ENCODE measurements at places on chromosomes 13 and 19.

DNA sequence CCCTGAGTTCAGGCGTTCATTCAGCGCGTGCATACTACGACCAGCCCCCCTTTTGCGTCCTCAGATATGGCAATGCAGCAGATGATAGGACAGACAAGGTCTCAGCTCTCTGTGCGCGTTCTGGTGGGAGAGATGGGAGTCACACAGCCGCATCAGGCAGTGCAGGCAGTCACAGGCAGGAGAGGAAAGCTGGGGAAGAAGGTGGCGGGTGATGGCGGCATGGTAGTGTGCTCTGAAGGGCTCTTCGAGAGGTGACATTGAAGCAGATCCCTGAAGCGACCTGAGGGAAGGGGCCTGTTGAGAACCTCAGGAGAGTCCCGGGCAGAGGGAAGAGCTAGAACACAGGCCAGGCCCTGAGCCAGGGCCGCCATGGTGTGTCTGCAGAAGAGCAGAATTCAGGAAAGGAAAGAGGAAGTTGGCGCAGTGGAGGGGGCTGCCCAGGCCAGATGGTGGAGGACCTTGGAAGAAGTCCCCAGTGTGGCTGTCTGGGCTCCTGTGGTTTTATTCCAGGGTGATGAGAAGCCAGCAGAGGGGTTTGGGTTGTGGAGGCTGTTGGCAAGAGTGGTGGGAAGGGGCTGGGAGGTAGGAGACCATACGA is 3.5 kb downstream of the USF2 start:
- peak; percentile 84 for DNase-seq

DNA sequence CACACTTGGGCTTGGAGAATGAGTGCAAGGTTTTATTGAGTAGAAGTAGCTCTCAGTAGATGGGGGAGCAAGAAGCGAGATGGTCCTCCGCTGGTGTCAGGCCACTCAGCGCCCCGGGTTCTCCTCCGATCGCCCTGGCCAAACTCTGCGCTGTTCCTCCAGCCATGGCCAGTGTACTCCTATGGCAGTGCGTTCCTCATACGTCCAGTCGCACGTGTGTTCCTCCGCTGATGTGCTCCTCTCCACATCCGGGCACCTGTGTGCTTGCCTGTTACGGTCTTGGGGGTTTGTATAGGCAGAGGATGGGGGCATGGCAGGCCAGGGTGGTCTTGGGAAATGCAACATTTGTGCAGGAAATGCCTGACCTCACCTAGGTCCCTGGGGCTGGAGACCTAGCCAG is 1899.4 kb downstream of the PCDH9 start:
- no peak for DNase-seq

- no peak for DNase-seq
Observed at GRCh38 chr13:22427066-22427465, 753.7 kb upstream of the SGCG start.

GRCh38 chr13:51192348-51192747 is 29.9 kb upstream of the FAM124A start:
- no peak for DNase-seq

DNA sequence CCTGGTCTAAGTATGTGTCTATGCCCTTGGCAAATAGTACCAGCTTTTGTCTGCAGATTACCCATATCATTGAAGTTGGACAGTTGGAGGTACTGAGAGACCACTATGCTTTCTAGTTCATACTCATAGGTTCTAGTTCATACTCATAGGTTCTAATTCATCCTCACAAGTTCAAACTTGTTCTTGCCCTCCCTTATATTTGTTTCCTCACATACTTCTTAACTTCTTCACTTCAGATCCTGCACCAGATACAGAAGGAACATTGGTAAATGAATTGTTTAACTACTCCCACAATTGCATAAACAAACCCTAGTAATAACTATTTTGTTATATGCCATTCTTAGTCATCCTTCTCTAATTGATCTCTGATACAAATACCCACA is 172.2 kb downstream of the SLITRK1 start:
- DNase-seq, result no peak

DNA sequence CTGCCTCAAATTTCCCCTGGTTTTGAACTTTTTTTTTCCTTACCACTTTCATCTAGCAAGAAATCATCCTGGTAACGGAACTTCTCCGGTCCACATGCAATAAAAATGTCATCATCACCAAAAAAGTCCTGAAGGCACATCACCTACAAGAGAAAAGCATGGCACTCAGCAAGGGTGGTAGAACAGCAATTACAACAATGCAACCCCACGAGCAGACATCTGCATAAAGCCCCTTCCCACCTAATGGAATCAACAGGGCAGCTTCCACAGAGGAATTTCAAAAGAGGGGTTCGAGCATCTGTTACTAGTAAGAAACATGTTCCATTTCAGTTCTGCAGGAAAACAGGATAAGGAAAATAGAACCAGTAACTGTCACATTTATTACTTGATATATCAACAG is 183.9 kb downstream of the DCLK1 start:
- DNase-seq, result no peak

GRCh38 chr19:46606681-46607447 is 5.7 kb downstream of the CALM3 start:
- DNase-seq, result no peak

GRCh38 chr13:75505327-75505726 is 23.4 kb upstream of the TBC1D4 start:
- peak; percentile 62 for DNase-seq

DNA sequence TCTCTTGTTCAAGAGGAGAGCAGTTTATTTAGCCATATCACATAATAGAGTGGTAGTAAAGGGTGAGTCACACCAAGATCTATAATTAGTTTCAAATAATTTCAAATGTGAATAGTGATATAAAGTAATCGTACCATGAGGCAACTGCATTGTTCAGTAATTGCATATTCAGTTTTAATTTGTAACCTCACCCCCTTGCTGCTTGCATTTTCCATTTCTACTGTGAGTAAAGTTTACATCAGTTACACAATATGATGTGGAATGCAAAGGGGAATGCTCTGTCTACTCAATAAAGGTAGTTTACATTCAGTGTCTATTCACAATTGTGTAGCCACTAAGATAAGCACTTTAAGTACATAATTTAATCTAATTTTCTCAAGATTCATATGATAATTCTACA is 1695.7 kb upstream of the SPRY2 start:
- no peak for DNase-seq

DNA sequence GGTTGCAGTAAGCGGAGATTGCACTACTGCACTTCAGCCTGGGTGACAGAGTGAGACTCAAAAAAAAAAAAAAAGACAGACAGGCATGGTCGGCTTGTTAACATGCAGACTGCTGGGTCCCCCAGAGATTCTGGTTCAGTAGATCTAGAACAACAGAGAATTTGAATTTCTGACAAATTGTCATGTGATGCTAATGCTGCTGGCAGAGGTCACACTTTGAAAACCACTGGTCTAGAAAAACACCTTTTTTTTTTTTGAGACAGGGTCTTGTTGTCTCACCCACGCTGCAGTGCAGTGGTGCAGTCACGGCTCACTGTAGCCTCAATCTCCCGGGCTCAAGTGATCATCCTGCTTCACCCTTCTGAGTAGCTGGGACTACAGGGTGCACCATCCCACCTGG is 7.7 kb upstream of the LRFN3 start:
- peak; percentile 15 for DNase-seq

DNA sequence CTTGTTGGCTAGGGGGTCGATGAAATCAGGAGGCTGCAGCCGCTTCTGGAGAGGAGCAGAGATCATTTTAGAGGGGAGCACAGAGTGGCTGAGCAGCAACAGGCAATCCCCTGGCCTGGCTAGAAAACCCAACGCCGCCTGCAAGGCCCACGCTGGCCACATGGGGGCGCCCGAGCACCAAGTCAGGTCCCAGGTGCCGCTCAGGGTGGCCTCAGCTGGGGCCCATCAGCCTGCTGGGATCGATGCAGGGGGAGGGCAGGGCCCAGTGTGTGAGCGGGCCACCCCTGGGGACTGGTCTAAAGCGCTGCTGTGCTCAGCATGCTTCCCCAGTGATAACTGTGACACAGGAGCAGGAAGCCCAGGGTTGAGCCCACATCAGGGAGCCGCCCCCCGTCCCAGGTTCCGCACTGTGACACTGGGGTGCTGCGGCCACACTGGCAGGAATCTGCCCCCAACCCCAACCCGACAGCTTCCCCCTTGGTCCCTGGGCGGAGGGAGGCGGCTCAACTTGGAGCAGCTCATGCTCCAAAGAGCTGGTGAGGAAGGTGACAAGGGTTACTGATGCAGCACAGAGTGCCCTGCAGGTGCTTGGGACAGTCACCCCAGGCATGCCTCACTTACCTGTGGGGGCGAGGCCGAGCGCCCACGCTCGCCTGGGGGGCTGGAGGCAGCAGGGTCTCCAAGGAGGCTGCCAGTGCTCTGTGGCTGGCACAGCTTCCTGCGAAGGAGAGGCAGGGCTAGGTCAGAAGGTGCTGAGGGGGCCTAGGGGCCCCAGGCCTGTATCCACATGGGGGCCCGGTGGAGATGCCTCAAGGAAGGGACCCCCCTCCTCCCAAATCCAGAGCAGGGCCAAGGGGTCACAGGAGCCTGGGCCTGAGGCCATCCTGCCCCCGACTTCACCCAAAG is 13.3 kb upstream of the ISYNA1 start:
- peak; percentile 69 for DNase-seq

- DNase-seq, result no peak
Observed at GRCh38 chr19:28444362-28444761, 768.6 kb downstream of the UQCRFS1 start.

DNA sequence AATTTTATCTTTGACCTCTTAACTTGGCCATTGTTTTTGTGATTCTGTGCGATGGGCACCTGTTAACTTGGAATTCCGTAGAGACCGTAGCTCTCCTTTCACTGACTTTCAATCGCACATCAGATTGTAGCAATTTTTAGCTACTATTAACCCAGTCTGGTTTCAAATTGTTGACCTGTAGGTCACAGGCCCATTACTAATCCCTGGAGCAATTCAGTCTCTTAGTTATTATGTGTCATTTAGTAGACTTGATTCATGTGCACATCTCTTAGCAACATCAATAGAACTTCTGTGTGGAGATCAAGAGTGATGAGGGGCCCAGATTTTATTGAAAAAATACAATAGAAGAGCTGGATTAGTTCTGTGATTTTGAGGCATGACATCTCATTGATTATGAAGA is 549.6 kb upstream of the SLC10A2 start:
- no peak for DNase-seq

DNA sequence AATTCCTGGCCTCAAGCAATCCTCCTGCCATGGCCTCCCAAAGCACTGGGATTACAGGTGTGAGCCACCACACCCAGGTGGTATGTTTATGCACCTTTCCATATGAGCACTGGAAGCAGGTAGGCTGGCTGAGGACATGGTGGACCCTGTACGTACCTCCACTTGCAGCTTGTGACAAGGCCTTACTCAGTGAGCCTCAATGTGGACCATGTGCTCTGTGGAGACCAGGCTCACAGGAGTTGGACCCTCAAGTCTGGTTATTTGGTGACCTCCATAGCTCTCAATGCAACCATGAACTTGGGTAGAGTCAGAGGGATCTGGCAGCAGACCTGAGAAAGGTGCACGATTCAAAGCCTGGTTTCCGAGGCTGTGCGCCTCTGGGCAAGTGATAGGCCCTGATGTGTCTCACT is 5.5 kb downstream of the ACP4 start:
- no peak for DNase-seq

GRCh38 chr19:43553656-43554055 is 20.7 kb downstream of the ZNF575 start:
- no peak for DNase-seq

DNA sequence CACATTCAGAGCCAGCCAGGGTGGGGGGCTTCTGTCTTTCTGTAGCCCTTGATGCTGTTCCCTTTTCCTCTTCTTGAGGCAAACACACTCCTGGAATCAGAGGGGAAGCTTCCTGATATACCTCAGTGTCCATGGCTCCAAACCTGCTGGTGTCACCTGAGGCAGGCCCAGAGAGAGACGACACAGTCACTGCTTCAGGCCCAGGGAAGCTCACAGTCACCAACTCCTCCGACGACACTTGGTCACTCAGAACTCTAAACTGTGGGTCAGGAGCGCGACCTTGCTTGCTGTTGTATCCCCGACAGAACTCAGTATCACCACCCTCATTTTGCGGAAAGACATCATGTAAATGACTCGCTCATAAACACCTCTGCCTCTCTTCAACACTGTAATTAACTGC is 1.1 kb downstream of the ATP13A1 start:
- DNase-seq, result no peak

- no peak for DNase-seq
Observed at GRCh38 chr13:83878691-83879430, 3.4 kb downstream of the SLITRK1 start.

GRCh38 chr19:19192910-19193423 is 909 bp downstream of the RFXANK start:
- DNase-seq, result no peak

DNA sequence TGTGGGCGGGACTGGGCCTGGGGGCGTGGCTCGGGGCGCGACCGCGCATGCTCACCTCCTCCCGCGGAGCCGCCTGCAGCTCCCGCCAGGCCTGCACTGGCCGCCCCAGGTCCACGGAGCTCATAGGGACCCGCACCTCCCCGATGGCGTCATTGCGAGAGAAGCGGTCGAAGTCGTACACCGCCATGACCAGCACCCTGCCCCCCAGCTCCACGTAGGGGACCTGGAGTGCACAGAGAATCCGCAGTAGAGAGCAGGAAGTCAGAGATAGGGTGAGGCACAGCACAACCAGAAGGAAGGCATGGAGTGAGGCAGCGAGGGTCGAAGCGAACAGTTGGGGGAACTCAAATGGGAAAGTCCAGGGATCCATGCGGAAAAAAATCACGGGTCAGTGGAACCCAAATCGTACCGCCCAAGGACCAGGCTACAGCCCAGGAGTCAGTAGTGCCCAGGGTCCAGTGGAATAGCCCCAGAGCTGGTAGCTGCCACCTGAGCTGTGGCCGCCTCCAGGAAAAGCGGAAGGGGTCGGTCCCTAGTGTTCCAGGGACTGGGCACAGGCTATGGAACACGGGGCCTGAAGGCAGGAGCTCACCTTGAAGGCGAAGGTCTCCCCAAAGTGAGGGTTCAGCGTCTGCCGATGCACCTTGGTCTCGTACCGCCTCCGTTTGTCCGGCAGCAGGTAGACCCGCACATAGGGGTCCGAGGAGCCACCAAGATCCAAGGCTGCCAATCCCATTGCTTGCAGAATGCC is 4.8 kb downstream of the SYT5 start:
- DNase-seq, result no peak

- no peak for DNase-seq
Observed at GRCh38 chr13:93529961-93530360, 303.4 kb downstream of the GPC6 start.

DNA sequence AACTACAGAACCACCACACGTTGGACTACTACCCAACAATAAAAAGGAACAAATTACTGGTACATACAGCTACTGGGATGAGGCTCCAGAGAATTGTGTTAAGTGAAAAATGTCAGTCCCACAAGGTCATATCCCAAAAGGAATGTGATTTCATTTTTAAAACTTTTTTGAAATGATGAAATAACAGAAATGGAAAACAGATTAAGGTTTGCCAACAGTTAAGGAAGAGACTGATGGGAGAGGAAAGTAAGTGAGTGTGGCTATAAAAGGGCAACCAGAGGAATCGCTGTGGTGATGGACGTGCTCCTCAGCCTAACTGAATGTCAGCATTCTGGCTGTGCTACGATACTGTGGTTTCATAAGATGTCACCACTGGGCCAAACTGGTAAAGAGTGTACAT is 512.8 kb downstream of the UQCRFS1 start:
- DNase-seq, result no peak

GRCh38 chr13:32117701-32118100 is 86.1 kb downstream of the FRY start:
- DNase-seq, result peak; percentile 65

Data from suppressor macrophage (primary cell).